ENCODE measurements at places on chromosomes 3 and 15. TPM values are rescaled to one million over a fixed set of nuclear protein-coding genes. Genes with fewer than 3 reads are reported as not detected.

Gene ERICH6
- 0.23 TPM for polyA plus RNA-seq

Gene ASB14
- polyA plus RNA-seq = 1.1 TPM

Gene ZNF592
- 26.1 TPM for polyA plus RNA-seq

Gene ACTC1
- 8,600 TPM for polyA plus RNA-seq

Gene GLDN
- polyA plus RNA-seq = 0.34 TPM

Gene GALNT15
- polyA plus RNA-seq = 1.3 TPM

Gene GSK3B
- polyA plus RNA-seq = 28.4 TPM

Gene SCN11A
- 4.0 TPM for polyA plus RNA-seq

Gene WNT5A
- polyA plus RNA-seq = 10.8 TPM

Gene MOBP
- polyA plus RNA-seq = 0.05 TPM

Gene NXPE3
- polyA plus RNA-seq = 18.5 TPM

DNA sequence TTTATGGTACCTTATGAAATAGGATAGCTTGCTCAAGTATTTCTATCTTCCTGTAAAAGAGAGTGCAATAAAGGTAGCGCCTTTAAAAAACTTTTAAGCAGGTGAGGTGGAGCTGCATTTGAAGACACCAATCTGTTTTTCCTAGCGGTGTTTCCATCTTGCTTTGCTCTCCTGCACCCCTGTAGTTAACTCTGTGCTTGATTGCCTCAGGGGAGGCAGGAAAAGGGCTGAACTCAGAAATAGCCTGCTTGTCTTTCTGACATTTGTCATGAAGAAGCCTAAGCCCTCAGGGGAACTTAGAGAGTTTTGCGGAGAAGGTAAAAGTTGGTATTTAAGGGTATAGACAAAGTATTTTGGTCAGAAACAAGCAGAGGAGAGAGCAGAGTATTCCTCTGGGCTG, 63.0 kb upstream of the TPRG1 start:
- DNase-seq = no peak

- DNase-seq = no peak
Measured at GRCh38 chr15:68423359-68424296, 8.3 kb downstream of the ITGA11 start.

DNA sequence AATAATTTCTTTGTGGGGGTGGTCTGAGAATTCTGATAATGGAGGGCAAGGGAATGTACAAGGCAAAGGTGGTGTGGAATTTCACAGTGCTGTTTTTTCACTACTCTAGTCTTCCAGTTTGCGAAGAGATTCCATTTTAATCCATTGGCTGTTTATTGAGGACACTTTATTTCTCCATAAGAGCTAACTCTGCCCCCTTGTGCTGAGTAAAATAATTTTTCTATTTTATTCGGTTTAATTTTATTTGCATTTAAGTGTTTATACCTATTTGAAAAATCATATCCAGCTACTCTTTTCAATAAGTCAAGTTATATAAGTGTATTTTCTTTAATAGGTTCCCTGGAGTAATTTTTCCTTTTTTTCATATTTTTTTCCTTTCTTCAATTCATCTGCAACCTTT, 840.1 kb downstream of the TUSC7 start:
- no peak for DNase-seq

DNA sequence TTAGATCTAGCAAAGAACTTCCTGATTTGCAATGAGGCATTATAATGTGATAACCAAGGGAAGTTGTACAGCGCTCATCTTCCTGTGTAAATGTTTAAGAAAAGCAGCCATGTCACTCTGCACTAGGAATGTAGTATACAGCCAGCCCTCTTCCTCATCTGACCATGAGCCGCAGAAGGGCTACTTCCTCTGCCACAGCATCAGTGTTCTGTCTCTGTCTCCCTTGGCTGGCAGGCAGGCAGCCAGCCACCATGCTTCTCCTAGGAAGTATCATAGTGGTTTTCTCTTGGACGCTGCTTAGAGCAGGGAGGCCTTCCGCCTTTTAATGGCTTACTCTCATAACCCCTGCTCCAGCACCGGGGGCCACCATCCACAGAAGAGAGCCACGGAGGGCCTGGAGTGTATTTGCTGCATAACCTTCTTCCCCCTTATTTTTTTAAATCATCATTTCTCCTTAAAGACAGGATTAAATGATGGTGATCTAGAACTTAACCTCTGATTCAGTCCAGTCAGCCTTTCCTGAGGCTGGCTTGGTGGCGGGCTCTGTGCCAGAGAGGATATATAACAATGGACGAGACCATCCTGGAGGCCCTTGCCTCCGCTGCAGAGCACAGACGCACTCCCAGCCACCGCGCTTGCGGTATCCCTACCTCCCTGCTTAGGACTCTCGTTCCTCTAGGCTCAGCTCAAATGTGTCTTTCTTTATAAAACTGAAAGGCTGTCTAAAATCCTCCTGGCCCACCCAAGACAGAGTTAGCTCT, 57.3 kb upstream of the PLXNA1 start:
- no peak for DNase-seq

DNA sequence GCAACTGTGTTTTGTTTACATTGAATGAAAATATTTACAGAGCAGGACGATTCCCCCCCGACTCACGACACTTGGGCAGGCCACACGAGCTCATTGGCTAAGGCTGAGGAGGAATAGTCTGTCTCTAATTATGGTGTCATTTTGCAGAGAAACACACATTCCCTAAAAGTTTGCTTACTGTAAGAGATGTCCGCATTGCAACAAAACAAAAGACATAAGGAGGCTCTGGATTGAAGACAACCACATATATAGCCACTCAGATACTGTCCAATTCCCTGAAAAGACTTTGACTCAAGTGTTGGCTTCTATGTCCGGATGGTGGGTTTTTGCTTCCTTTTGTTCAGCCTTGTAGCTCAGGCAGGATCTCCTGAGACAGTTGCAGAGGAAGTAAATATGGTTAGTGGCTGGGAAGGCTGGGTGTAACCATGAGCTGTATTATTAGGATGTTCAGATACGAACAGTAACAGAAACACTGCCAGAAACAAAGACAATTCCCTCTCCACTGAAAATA, 170.4 kb downstream of the KLHL25 start:
- DNase-seq = no peak

DNA sequence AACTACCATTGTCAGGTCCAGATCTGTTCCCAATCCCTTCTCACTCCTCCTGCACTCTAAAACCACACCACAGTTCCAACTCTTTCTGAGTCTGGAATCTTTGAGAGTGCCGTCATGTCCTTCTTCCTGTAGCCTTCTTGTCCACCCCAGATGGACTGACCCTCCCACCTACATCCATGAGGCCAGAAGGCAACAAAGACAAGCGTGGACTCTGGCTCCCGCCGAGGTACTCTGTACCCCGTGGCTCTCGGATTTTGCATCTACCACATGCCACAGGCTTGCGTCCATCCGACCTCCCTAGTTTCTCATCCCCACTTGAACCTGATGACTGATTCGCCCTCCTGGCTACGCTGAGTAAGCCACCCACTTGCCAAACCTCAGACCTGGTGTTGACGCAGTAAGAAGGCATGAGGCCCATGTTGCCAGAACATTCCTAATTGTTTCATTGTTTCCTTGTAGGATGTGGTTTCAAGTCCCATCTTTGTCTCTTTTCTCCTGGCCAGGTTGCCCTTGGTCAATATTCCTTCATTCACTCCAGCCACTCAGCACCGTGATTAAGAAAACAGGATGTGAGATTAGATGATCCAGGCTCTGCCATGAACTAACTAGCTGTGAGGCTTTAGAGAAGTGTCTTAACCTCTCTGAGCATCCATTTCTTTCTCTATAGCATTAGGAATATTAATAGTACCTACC, 1.1 kb upstream of the ZBTB38 start:
- no peak for DNase-seq

DNA sequence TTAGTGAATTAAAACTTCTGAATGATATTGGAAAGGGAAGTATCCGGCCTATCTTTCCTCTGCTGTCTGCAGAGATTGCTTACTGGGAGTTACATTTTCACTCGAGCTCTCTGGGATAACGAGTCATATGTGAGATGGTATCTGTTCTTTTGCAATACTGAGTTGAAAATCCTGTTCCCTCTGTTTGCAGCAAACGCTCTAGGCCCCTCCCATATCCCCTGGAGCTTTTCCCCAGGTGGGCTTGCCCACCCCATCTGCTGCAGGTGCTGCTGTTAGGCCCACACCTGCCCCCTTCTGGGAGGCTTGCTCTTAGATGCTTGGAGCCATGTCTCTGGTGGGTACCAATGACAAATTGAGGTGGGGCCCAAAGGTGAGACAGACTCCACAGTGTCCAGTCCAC, 42.7 kb upstream of the MTMR10 start:
- no peak for DNase-seq

- DNase-seq = no peak
Measured at GRCh38 chr3:51896607-51897305, 6.4 kb downstream of the IQCF1 start.

GRCh38 chr3:179450901-179451264, 387 bp downstream of the GNB4 start:
- peak; percentile 66 for DNase-seq

DNA sequence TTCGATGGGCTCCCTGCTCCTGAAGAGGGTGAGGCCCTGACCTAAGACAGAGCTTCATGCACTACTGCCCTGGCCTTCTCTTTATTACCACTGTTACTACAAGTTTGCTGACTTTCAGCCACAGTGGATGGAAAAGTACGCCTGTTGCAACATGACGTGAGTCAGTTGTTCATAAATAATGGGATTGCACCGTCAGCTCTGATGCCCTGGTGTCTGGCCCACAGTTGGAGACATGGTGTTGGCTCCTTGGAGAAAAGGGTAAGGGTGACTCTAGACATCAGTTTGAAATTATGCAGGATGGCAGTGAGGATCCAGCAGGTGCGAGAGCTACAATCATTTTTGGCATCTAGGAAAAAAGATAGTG, 5.5 kb downstream of the PAQR5 start:
- DNase-seq = no peak

DNA sequence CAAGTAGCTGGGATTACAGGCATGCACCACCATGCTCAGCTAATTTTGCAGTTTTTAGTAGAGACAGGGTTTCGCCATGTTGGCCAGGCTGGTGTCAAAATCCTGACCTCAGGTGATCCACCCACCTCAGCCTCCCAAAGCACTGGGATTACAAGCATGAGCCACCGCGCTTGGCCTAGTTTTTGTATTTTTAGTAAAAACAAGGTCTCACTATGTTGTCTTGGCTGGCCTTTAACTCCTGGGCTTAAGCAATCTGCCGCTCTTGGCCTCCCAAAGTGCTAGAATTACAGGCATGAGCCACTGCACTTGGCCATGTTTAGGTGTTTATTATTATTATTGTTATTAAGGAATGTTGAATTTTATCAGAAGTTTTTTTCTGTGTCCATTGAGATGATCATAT, 14.7 kb downstream of the IL16 start:
- no peak for DNase-seq

DNA sequence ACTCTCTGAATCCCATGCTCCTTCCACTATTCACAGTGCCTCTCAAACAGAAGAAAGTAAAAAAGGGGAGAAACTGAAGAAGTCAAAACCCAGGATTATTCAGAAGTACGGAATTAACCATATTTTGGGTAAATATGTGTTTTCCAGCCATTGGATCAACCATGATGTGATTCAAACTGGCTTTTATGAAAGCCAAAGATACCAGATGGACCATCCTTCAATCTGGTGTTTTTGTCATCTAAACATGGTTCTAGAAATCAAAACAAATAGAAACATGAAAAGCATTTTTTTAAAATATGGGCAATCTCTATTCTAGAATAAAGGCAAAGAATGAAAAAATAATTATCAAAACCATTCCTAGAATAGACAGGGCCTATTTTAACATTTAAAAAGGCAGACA, 172.7 kb downstream of the RORA start:
- DNase-seq = no peak

- no peak for DNase-seq
Measured at GRCh38 chr3:15681668-15682067, 80.1 kb downstream of the BTD start.

DNA sequence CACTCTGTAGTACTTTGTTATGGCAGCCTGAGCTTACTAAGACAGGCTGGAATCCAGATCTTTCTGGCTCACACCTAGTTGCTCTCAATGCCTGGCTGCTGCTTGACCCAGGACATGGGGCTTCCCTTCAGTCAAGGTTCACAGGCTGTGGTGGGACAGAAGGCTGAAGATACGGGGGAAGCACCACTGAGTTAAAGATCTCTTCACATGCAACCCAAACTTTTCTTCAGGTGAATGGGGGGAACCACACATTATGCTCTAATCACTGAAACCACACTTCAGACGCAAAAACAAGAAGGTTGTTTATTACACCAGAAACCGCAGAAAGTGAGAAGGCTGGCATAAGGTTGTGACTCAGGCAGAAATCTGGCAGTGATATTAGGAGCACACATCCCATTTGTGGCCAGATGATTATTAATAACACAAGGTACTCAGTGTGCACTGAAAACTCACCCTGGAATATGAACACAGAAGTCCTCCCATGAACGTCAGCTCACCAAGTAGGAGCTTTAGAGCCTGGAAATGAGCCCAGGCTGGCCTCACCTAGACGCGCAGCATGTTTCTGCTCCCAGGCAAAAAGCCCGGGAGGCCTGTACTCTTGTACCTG, 230.5 kb upstream of the CHRNA7 start:
- no peak for DNase-seq

DNA sequence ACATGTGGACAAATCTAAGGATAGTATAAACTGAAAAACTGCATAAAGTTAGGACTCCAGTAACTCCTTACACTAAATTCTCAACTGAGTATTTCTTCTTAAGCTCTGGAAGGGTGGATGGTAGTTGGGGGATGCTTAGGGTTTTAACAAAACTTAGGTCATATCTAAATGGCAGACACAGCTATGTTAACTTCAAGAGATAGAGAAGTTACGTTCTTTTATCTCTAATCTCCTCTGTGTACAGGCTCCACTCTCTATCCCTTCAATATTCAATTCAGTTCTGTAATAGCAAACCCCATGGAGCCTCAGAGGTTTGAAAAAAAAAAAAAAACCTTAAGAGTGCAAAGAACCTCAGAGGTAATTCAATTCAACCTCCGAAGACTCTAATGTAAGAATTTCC, 3.1 kb downstream of the CMTM6 start:
- no peak for DNase-seq

GRCh38 chr3:110624576-110624975, 447.0 kb upstream of the NECTIN3 start:
- DNase-seq = peak; percentile 1

GRCh38 chr3:106482451-106482850, 613.6 kb upstream of the CBLB start:
- DNase-seq = no peak

- no peak for DNase-seq
Measured at GRCh38 chr15:35442742-35443141, 103.2 kb downstream of the DPH6 start.

GRCh38 chr3:11136830-11137626, 17.3 kb upstream of the HRH1 start:
- peak; percentile 61 for DNase-seq

GRCh38 chr3:70829092-70829491, 516.7 kb upstream of the MDFIC2 start:
- DNase-seq = no peak
